ENCODE measurements at places on chromosomes 1 and 21. TPM values are rescaled to one million over a fixed set of nuclear protein-coding genes. Genes with fewer than 3 reads are reported as not detected.

KCND3 gene
- 25.3 TPM for total RNA-seq

NBPF10 gene
- 4.8 TPM for total RNA-seq

SYCP1 gene
- total RNA-seq, result not detected

UBASH3A gene
- 0.75 TPM for total RNA-seq

CA14 gene
- total RNA-seq, result not detected

PDZK1 gene
- total RNA-seq, result 1.2 TPM

LYSMD1 gene
- 9.6 TPM for total RNA-seq

S100A3 gene
- total RNA-seq, result 3.8 TPM

KCNH1 gene
- 0.19 TPM for total RNA-seq

SH3BGR gene
- 17.0 TPM for total RNA-seq

NBL1 gene
- 134 TPM for total RNA-seq

FAM72C gene
- not detected for total RNA-seq

C1QTNF12 gene
- total RNA-seq, result 4.3 TPM

NTRK1 gene
- 1.2 TPM for total RNA-seq

RNU1-1 gene
- 7,231 TPM for total RNA-seq

OR6K3 gene
- total RNA-seq, result not detected

LCE3E gene
- not detected for total RNA-seq

HRNR gene
- total RNA-seq, result not detected

CD34 gene
- 195 TPM for total RNA-seq

AGRN gene
- total RNA-seq, result 25.1 TPM

PADI2 gene
- 2.2 TPM for total RNA-seq

BTBD8 gene
- 8.3 TPM for total RNA-seq

NBPF6 gene
- not detected for total RNA-seq

GPR137B gene
- 19.2 TPM for total RNA-seq

SPRR1A gene
- total RNA-seq, result not detected

S100A7 gene
- not detected for total RNA-seq

FABP3 gene
- total RNA-seq, result 82.0 TPM

IL10 gene
- 2.7 TPM for total RNA-seq

TOR1AIP2 gene
- 64.7 TPM for total RNA-seq

FCRL1 gene
- 0.19 TPM for total RNA-seq

NECTIN4 gene
- 0.24 TPM for total RNA-seq

GUCA2A gene
- not detected for total RNA-seq

LDLRAD2 gene
- total RNA-seq, result 0.15 TPM

All from aorta (tissue), 5 donors.